ENCODE measurements at places on chromosomes 11 and 22. TPM values are rescaled to one million over a fixed set of nuclear protein-coding genes. Genes with fewer than 3 reads are reported as not detected.

DNA sequence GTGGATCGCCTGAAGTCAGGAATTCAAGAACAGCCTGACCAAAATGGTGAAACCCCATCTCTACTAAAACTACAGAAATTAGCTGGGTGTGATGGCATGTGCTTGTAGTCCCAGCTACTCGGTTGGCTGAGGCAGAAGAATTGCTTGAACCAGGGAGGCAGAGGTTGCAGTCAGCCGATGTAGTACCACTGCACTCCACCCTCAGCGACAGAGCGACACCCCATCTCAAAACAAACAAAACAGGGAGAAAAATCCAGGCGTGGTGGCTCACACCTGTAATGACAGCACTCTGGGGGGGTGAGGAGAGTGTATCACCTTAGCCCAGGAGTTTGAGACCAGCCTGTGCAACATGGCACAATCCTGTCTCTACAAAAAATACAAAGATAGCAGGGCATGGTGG lies 802.3 kb upstream of the ARHGAP42 start:
- DNase-seq: no peak

The NXPE2 gene
- not detected for total RNA-seq

The MOGAT2 gene
- not detected for total RNA-seq

The DDI1 gene
- total RNA-seq: not detected

DNA sequence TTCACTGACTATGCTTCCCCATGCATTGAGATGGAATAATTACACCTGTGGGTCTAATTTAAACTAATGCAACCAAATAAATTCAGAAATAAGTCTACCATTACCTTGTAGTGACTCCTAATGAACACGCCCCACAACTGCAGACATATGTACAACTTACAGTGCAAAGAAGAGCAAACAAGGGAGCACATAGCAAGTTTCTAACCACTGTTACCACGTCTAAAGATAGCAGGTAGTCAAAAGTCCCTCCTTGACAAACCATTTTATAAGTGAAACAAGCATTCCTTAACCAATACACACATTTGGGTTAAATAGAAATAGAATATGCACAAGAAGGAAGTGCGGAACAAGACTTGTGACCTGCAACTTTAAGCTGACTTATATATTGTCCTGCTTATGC lies 20.6 kb downstream of the PHF21A start:
- DNase-seq: no peak

DNA sequence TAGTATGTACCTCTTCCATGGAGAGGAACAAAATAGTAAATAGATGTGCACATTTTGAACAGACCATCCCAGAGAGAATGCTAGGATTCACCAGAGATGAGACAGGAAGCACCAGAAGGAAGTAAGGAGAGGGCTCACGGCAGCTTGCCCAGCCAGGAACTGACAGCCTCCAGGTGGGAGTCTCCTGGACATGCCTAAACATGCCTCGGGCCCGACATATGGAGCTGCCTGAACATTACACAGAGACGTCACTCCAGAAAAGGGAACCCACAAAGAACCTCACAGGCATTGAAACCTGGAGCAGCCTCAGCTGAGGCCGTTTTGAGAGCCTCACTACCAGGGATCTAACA lies 67.4 kb downstream of the BRD1 start:
- no peak for DNase-seq
